Psoas muscle (tissue), 8 donors: ENCODE measurements at places on chromosomes 2 and 18. TPM values are rescaled to one million over a fixed set of nuclear protein-coding genes. Genes with fewer than 3 reads are reported as not detected.

- no peak for DNase-seq
- no peaks in the 10 kb centered on the region for H3K27me3 ChIP-seq
- peak overlapping the region; percentile 98 for H3K27ac ChIP-seq
- no peaks in the 10 kb centered on the region for H3K36me3 ChIP-seq
Observed at GRCh38 chr2:20050646-20051531, 539 bp downstream of the LAPTM4A start.

- peak; percentile 73 for DNase-seq
- H3K27ac ChIP-seq, result peak overlapping the region; percentile 90
- peaks cover 71% of the 10 kb centered on the region for H3K4me1 ChIP-seq
- H3K27me3 ChIP-seq, result no peaks in the 10 kb centered on the region
- peak overlapping the region; percentile 0 for H3K4me3 ChIP-seq
- no peaks in the 10 kb centered on the region for H3K36me3 ChIP-seq
Observed at GRCh38 chr2:160221391-160222276, 21.6 kb upstream of the ITGB6 start.

The C2orf69 gene
- 11.2 TPM for polyA plus RNA-seq

The CDH2 gene
- 0.04 TPM for polyA plus RNA-seq

The PSMA8 gene
- not detected for polyA plus RNA-seq

The CLEC4F gene
- polyA plus RNA-seq, result 0.04 TPM

The MAP2 gene
- polyA plus RNA-seq, result 1.4 TPM

The FIGN gene
- polyA plus RNA-seq, result 0.30 TPM
